Activated CD4-positive, alpha-beta T cell treated with anti-CD3 and anti-CD28 coated beads, Interleukin-10, Interleukin-2, amounts not matched to agents 100 ng/mL and 50 ng/mL, durations not matched to agents 16 hours and 8 hours (primary cell): ENCODE measurements at places on chromosomes 2 and 18.

GRCh38 chr2:240892356-240892755, 3.6 kb downstream of the MAB21L4 start:
- no peak for DNase-seq

GRCh38 chr2:238555786-238556542, 129.2 kb downstream of the ASB1 start:
- DNase-seq, result no peak

GRCh38 chr2:86480105-86480504, 38.9 kb downstream of the KDM3A start:
- DNase-seq, result no peak

DNA sequence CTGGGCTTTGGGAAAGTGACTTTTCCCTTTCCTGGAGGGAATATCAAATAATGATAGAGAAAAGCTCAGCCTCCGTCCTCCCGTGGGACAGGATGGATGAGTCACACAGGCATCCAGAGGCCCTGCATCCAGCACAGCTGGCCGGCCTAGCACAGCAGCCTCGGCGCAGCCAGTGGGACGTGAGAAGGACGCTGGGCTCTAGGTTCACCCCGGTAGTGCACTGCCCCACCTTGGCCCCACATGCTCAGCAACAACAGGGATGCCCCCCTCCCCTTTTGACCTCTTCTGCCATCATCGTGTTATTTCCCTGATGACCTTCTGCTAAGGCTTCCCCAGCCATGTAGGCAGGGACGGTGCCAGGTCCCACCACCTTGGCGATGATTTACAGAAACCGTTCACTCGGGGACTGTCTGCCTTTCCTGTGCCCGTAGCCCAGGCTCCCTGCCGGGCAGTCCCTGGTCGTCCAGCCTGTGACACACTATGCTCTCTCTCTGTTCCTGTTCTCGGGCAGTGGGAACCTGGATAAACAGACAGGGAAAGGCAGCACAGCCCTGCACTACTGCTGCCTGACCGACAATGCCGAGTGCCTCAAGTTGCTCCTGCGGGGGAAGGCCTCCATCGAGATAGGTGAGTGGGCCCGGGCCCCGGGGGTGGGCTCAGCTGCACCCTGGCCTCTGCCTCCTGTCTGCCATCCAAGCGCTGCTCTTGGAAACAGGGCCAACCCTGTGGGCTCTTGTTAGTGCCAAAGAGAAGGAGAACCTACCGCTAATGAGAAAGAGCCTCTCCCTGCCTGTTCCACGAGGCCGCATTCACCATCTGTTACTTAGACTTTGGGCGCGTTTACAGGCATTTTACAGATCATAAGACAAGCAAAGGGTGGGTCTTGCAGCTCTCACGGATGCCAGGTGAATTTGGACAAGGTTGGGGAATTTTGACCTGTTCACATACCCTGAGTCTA, 44.6 kb downstream of the ITGB1BP1 start:
- no peak for DNase-seq

GRCh38 chr2:241857572-241858121, 1.0 kb downstream of the PDCD1 start:
- no peak for DNase-seq

DNA sequence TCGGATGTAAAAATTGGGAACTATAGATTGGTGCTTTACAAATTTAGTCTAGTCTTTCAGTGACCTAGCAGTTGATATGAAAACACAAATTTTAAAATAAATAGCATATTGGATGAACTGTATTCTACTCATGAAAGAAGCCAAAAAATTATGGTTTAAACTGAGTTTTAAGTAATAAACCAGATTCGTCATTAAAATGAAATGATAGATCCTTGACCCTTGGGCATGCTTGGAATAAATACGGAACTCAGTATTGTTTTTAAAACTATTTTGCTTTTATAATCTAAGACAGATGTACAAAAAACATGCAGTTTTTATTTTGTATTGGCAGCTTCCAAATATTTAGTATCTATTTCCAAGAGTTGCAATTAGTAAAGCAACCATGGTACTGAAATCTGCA, 34.6 kb upstream of the TBR1 start:
- DNase-seq, result no peak

DNA sequence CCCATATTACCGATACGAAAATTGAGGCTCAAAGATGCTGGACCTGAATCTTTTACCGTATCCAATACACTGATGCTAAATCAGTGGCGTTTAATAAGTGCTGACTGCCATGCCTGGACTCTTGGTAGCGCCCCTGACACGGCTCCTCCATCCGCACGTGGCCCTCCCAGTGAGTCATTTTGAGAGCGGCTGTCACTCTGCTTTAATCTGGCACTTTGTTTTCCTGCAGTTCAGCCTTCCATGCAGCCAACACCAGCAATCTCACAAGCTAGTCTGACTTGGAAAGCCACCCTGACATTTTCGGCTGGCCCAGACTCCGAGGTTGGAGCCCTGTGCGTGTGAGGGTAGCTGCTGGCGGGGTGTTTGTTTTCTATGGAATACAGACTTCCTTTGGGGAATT, 155.1 kb upstream of the LMAN1 start:
- no peak for DNase-seq

DNA sequence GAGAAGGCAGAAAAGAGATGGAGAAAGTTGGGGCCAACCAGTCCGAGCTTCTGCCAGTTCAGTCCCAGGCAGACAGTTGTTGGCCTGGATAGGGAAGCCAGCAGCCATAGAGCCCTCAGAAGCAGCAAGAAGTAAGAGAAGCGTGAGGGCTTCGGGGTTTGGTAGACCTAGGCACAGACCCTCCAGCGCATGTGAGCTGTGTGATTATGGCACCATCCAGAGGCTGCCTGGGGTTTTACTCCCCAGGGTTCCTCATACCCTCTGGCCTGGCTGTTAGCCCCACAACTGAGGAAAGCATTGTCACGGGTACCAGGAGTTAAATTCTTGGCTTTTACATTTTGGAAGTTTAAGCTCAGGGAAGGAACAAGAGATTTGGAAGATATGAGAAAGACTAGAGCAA, 93.7 kb upstream of the RAB6C start:
- DNase-seq, result no peak

DNA sequence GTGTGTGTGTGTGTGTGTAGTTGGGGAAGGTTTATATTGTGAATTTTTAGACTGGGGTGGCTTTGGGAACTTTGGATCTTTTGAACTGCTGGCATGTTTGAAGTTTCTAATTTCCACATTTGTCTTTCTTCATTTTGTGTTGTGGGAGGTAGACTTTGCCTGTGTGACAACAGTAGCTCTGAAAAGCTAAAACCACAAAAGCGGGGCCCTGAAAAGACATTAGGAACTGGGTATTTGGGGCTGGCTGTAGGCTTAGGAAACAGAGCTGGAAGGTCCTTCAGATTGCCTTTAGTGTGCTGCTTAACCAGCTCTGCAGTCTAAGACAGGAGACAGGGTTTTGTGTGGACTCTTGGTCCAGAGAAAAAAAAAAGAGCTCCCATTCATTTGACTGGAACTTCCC, 27.2 kb upstream of the DOCK10 start:
- DNase-seq, result no peak

DNA sequence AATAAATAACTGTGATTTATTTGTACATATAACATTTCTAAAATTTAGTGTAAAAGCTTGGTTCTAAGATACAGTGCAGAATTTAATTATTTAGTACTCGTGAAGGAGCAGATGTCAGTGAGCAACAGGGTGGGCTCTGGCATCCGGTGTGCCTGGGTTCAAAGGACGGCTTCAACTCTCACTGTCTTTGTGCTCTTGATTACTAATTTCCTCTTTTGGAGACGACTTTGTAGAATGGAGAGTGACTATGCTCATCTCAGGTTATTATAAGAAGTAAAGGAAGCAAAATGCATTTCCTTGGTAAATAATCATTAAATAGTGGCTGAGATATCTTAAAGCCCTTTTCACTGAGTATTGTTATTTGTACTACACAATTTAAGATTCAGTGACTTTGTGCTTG, 271.7 kb downstream of the ASXL3 start:
- no peak for DNase-seq

- DNase-seq, result no peak
These were observed 531.6 kb upstream of the SMIM21 start for GRCh38 chr18:75959150-75959549.

GRCh38 chr2:239671916-239672849, 271.4 kb upstream of the HDAC4 start:
- no peak for DNase-seq

DNA sequence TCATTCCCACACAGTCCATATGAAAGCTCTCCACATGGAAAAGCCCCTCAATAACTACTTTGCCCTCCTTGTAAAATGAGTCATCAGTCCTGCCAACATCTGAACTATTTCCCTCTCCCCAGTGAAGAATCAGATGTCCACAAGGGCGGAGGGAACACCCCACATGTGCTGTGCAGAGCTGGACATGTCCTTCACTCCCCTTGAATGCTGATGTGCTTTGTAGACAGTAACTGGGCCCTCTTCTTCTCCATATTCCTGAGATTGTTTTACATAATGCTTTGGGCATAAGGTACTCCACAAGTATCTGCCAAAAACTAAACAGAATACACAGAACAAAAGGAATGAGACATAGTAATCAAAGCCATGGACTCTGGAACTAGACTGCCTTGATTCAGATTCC, 879.4 kb downstream of the BCL11A start:
- DNase-seq, result no peak

DNA sequence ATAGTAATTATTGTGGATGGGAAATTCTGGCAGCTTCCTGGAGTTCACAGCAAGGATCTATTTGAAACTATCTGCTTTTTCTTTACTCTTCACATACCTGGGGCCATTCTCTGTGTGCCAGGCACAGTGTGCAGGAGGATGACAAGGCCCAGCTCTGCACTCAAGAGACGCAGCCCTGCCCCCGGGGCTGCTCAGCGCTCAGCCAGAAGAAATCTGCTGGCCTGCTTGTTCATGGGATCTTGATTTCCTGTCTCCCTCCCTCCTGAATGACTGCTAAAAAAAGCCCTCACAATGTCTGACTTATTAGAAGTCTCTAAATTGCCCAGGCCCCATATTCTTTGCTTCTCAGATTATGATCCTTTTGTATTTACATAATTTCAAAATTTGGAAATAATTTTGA, 210.9 kb downstream of the DCDC2C start:
- no peak for DNase-seq

DNA sequence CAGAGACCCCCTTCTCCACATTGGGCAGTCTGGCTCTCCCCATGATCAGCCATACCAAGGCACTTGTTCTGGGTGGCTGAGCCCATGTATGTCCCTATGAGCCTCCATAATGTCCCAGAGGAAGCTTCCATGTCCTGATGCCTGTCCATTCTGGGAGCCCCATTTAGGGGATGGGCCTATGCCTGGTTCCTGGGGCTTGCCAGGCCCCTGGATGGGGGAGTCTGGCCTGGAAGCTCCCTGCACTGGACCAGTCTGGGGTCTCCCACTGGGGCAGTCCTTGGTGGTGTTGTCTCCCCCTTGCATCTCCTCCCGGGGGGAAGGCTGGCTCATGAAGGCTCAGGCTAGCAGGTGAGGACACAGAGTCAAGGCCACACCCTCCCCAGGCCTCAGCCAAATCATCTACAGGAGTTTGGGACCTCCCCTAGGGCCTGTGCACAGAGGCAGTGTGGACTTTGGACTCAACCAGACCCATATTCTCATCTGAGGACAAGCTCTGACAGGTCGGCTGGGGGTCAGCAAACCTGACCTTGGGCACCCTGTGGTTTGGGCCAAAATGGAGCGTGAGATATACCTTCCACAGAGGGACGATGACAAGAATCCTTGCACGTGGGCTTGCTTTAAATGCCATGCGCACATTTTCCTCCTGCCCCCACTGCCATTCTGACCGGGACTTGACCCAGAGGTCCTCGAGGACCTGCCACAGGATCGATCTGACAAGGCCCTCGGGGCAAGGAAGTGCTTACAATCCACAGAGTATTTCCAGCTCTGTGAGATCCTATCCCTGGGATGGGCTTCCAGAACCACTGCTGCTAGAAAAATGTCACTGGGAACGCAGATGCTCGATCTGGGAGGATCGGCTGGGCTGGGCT, 38.8 kb downstream of the INHBB start:
- no peak for DNase-seq

GRCh38 chr2:232236200-232236599, 142.4 kb upstream of the ALPP start:
- DNase-seq, result peak; percentile 43

DNA sequence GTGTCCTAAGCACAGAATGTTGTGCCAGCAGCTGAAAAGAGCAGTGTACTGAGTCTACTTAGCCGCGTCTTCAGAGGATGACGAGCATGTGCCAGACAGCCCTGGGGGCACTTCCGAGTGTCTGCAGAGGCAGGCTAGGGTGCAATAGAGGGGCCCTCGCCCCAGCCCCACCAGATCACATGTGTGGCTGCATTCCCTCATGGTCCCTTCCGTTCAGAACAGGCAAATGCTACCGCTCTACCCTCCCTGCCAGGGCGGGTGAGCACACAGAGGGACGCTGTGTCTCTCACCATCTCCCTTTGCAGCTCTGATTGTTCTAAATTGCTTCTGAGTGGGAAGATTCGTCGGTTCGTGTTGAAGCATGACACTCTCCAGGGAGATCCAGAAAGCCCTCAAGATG, 212.2 kb upstream of the RAB12 start:
- no peak for DNase-seq

DNA sequence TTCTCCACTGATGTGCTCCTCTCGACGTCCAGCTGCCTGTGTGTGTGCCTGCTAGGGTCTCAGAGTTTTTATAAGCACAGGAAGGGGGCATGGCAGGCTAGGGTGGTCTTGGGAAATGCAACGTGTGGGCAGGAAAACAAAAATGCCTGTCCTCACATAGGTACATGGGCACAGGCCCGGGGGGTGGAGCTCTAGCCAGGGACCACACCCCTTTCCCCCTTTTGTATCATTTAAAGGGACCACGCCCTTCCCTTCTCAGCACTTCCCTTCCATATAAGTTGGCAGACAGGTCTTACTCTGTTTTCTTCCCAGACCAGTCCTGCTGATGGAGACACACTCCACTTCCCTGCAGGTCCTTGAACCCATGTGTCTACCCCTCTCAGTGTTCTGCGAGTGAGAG, 645.0 kb downstream of the CBLN2 start:
- DNase-seq, result no peak

DNA sequence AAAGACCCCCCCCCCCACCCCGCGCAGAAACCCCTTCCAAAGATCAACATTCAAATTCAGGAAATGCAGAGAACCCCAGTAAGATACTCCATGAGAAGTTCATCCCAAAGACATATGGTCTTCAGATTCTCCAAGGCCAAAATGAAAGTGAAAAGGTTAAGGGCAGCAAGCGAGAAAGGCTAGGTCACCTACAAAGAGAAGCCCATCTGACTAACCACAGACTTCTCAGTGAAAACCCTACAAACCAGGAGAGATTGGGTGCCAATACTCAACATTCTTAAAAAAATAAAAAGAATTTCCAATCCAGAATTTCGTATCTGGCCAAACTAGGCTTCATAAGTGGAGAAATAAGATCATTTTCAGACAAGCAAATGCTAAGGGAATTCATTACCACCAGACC, 175.2 kb downstream of the RND3 start:
- DNase-seq, result no peak

GRCh38 chr2:191951832-191952231, 104.9 kb upstream of the CAVIN2 start:
- DNase-seq, result no peak

GRCh38 chr2:88657131-88657530, 29.9 kb upstream of the EIF2AK3 start:
- DNase-seq, result no peak

GRCh38 chr18:32724071-32724749, 48.6 kb downstream of the KLHL14 start:
- no peak for DNase-seq

GRCh38 chr2:168191955-168192785, 55.2 kb downstream of the STK39 start:
- no peak for DNase-seq

- DNase-seq, result no peak
These were observed 58.5 kb upstream of the TXNDC2 start for GRCh38 chr18:9827211-9827792.
